Activated naive CD8-positive, alpha-beta T cell treated with anti-CD3 and anti-CD28 coated beads for 36 hours (primary cell): ENCODE measurements at places on chromosomes 13 and 19. TPM values are rescaled to one million over a fixed set of nuclear protein-coding genes. Genes with fewer than 3 reads are reported as not detected.
A peak's percentile ranks its signal among the peaks of the same experiment; 100 is the strongest.

GRCh38 chr19:4322942-4323665 lies 15.5 kb downstream of the STAP2 start:
- no peak for DNase-seq

- DNase-seq = no peak
These were observed 17.3 kb upstream of the RELB start for GRCh38 chr19:44984005-44984404.

GRCh38 chr13:43661161-43661830 lies 125.5 kb downstream of the ENOX1 start:
- no peak for DNase-seq

- DNase-seq = peak; percentile 79
These were observed 13.8 kb downstream of the DNASE2 start for GRCh38 chr19:12867120-12868099.

- no peak for DNase-seq
These were observed 505.6 kb downstream of the KCTD12 start for GRCh38 chr13:76380446-76381065.

DNA sequence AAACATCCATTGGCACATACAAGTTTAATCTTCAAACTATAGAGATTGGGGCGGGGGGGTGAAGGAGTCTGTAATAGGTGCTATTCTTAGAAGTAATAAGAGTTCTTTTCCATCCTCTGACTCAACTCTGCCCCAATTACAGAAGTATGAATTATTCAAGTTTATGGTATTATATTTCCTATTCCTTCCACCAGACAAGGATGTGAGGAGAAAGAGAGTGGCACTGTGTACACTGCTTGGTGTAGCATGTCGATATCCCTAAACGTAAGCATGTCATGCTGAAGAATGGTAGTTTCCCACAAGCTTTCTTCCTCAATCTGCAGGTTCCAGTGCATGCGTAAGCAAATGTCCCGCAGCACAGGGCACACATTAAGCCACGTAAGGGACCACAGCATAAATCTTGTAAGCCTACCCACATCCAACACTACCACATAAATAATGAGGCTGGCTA lies 14.1 kb downstream of the BRD4 start:
- no peak for DNase-seq

GRCh38 chr19:14440049-14440448 lies 6.9 kb downstream of the PKN1 start:
- DNase-seq = peak; percentile 83

The SYCN gene
- not detected for total RNA-seq

GRCh38 chr13:29648760-29649159 lies 53.3 kb upstream of the SLC7A1 start:
- DNase-seq = no peak

The SIGLEC5 gene
- total RNA-seq = not detected

GRCh38 chr19:8355631-8356402 lies 8.1 kb upstream of the ANGPTL4 start:
- DNase-seq = no peak

- DNase-seq = peak; percentile 61
These were observed 66.2 kb downstream of the FOXO1 start for GRCh38 chr13:40600149-40600751.

GRCh38 chr19:2474232-2475017 lies 1.5 kb upstream of the GADD45B start:
- peak; percentile 98 for DNase-seq

DNA sequence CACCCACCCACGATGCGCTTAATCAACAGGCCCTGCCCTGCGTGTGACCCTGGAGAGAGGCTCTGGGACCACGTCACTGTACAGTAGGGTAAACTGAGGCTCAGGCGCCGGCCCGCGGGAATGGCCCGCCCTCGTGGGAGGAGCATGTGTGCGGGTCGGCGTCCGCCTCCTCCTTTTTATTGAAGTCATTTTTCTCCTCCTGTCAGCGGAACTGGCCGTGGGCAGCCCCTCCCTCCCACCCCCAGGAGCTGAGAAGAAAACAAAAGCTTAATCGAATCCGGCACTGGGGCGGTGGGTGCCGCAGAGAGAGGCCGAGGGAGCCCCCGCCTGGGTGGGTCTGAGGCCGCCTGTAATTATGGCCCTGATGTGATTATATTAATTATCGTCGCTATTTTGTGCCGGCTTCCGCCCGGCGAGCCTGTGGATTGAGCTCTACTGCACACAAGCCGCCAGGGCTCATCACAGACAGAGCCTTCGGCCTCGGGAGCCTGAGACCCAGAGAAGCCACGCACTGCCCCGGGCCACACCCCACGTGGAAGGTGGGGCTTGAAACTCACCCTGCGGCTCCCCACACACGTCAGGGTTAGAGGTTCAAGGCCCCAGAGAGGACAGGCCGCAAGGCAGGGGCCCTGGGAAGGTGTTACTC lies 7.0 kb downstream of the C2CD4C start:
- no peak for DNase-seq

The CNN1 gene
- 0.36 TPM for total RNA-seq

GRCh38 chr13:111399334-111399733 lies 78.9 kb downstream of the TEX29 start:
- DNase-seq = no peak

The SIRT6 gene
- 27.2 TPM for total RNA-seq

DNA sequence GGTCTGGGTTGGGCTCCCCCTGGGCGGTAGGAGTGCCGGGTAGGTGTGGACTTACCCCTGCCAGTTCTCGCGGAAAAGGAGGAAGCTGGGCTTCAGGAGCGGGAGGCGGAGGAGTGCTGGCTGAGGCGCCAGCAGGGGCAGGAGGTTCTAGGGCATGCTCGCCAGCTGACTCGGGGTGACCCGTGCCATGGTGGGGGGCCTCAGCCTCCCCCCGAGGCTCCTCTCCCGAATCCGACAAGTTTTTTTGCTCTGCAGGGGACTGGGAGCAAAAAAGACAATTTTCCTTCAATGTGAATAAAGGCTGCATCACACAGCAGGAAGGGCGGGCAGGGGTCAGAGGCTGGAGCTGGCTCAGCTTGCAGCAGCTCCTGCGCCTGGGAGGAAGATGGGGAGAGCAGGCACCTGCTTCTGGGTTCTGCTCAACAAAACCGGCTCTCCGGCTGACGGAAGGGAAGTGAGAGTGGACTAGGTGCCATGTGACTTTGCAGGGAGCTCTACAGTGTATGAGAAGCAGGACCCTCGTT lies 26.5 kb downstream of the RANBP3 start:
- DNase-seq = no peak

GRCh38 chr13:70829748-70830147 lies 721.5 kb upstream of the KLHL1 start:
- no peak for DNase-seq

The C19orf73 gene
- total RNA-seq = 1.0 TPM

GRCh38 chr13:76965759-76966421 lies 17.6 kb downstream of the ACOD1 start:
- DNase-seq = no peak

The DOCK9 gene
- 31.9 TPM for total RNA-seq

DNA sequence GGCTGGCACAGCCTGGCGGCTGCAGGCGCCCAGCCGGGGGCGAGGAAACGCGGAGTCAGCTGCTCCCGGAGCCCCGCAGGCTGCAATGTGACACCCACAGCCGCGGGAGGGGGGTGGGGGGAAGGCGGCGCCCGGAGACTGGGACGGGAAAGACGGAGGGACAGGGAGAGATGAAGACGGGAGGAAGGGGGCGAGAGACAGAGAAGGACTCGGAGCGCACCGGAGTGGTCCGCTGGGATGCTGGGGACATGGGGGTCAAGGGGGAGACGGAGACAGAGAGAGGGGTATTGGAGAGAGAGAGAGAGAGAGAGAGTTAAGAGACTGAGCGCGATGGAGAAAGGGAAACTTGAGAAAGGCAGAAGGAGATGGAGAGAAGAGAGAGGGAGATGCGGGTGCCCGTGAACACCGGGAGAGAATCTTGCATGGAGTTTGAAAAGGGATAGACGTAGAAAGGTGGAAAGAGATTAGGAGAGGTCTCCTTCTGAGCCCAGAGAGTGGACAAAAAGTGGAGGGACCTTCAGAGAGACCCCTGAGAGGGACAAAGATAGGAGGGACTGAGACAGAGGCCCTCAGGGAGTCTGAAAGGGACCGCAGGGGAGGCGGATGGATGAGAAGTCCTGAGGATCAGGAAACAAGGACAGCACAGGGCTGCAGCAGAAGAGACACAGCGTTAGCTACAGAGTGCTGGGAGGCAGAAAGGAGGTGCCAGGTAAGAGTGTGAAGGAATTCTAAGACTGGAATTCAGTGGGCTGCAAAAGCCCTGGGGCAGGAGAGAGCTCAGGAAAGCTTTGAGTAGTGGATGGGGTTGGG lies 1.0 kb downstream of the SCN1B start:
- no peak for DNase-seq

- no peak for DNase-seq
These were observed 414.2 kb downstream of the EFNB2 start for GRCh38 chr13:106121173-106121754.

- no peak for DNase-seq
These were observed 18.3 kb downstream of the ATP4B start for GRCh38 chr13:113639616-113640262.

GRCh38 chr13:67235265-67235664 lies 5.1 kb upstream of the PCDH9 start:
- no peak for DNase-seq

GRCh38 chr19:48171710-48172109 lies 1.2 kb downstream of the ZSWIM9 start:
- no peak for DNase-seq

- peak; percentile 11 for DNase-seq
These were observed 903.1 kb downstream of the SLITRK6 start for GRCh38 chr13:84896128-84896527.

- no peak for DNase-seq
These were observed 668 bp upstream of the SBK3 start for GRCh38 chr19:55546011-55546410.

The HCN2 gene
- 0.31 TPM for total RNA-seq

DNA sequence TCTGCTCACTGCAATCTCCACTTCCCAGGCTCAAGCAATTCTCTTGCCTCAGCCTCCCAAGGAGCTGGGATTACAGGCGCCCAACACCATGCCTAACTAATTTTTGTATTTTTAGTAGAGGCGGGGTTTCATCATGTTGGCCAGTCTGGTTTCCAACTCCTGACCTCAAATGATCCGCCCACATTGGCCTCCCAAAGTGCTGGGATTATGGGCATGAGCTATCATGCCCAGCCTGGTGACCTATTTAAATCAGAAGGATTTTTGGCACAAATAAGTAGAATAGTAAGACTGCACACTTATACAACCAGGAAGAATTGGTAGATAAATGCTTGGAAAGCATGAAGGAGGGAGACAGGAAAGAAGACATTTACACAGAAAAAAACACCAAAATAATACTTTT lies 53.4 kb upstream of the AKAP11 start:
- DNase-seq = no peak

The KIR2DL3 gene
- not detected for total RNA-seq

The PDX1 gene
- not detected for total RNA-seq

DNA sequence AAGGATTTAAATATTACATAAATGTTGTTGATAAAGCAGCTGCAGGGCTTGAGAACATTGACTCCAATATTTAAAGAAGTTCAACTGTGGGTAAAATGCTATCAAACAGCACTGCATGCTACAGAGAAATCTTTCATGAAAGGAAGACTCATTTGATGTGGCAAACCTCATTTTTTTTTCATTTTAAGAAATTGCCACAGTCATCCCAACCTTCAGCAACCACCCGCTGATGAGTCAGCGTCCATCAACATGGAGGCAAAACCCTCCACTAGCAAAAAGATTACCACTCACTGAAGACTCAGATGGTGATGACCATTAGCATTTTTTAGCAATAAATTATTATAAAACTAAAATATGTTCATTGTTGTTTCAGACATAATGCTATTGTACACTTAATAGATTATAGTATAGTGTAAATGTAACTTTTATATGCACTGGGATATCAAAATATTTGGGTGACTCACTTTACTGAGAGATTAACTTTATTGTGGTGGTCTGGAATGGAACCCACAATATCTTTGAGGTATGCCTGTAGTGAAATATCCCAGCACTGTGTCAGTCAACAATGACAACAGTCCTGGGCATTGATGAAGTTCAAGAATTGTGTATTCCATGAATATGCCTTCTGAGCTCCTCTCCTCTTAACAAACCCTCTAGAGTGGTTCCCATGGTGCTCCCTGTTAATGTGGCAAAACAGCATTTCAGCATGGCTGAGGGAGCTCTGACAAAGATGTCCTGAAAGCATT lies 52.4 kb upstream of the SOX21 start:
- DNase-seq = peak; percentile 9

DNA sequence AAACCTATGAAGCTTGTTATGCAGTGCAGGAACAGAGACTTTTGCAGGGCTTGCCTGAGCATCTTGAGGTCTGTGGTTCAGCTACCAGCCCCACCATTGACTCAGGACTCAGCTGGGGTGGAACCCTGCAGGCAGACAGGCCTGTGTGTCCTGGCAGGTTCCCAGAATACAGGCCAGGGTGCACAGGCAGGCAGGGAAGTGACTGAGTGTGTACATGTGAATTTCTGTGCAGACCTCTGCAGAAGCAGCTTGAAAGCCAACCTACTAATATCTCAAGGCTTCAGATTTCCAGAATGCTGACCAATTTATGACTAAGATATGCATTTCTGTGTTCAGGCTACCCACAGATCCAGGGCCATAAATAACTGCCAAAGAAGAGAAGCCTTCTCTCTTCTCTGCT lies 254.4 kb downstream of the DLEU7 start:
- no peak for DNase-seq

GRCh38 chr13:91574766-91575165 lies 176.3 kb downstream of the GPC5 start:
- no peak for DNase-seq

The CEBPA gene
- total RNA-seq = 0.26 TPM

- DNase-seq = no peak
These were observed 109.3 kb upstream of the MLNR start for GRCh38 chr13:49110913-49111170.

The SAMD4B gene
- 36.2 TPM for total RNA-seq

The MEDAG gene
- total RNA-seq = not detected

The ETV2 gene
- 2.3 TPM for total RNA-seq

The FCER2 gene
- 1.5 TPM for total RNA-seq

- DNase-seq = no peak
These were observed 216.6 kb upstream of the SLC10A2 start for GRCh38 chr13:103282571-103283450.

DNA sequence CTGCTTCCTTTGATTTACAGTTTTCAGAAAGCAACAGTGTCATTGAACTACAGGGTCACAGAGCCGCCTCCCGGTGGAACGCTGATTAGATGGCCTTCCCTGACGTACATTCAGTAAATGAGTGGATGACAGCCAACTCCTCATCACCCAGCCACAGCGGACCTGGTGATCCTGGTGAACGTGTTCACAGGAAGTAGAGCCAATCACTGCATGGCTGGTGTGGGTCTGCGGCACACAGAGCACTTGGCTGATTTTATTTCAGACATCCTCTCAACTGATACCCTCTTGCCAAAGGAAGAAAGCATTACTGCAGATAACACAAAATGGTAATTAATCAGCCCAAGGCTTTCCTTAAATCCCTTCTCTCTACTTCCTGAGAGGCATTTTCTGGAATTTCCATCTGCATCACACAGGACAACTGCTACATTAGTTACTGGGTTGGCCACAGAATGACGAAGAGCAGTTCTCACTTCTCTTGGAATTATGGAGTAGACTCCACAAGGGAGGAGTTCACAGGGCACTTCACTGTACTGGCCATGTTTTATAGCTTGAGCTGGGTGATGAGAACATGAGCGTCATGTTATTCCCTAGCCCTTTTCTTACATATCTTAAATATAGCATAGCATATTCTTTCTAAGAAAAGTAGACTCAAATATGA lies 84.0 kb upstream of the SLC7A1 start:
- DNase-seq = no peak

The LILRA5 gene
- not detected for total RNA-seq

- DNase-seq = no peak
These were observed 2.6 kb upstream of the UBE2S start for GRCh38 chr19:55410168-55410567.

GRCh38 chr13:112205990-112206389 lies 139.0 kb downstream of the SOX1 start:
- DNase-seq = no peak

GRCh38 chr19:42989851-42990250 lies 36.4 kb downstream of the PSG11 start:
- DNase-seq = no peak

The MTUS2 gene
- not detected for total RNA-seq
